Right lobe of liver (tissue), 6 donors: ENCODE measurements at places on chromosomes 16 and 17. TPM values are rescaled to one million over a fixed set of nuclear protein-coding genes. Genes with fewer than 3 reads are reported as not detected.

ODAD4 gene
- total RNA-seq: 0.13 TPM

MT1H gene
- total RNA-seq: 1,258 TPM

CDH3 gene
- total RNA-seq: not detected

TBC1D3 gene
- not detected for total RNA-seq

DNA sequence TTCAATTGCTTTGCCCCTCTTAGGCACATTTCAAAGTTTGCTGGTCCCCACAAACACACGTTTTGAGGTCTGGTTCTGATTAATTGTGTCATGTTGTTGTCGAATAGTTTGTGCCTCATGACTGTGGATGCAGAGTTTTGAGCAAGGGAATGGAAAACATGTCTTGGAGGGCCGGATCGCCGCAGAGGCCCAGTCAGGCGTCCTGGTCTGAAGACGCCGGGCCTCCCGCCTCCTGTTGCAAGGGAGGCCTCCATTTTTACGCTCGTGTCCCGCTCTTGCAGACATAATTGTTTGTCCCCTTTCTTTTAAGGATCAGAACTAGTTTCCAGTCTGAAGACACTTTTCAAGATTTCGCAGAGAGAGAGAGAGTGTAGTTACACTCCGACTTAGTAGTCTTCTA is 3.2 kb downstream of the NTN1 start:
- DNase-seq: no peak
- H3K27ac ChIP-seq: no peak overlapping the region
- no peak overlapping the region for H3K4me3 ChIP-seq
- H3K36me3 ChIP-seq: no peaks in the 10 kb centered on the region

- H3K36me3 ChIP-seq: no peaks in the 10 kb centered on the region
- DNase-seq: no peak
- H3K4me1 ChIP-seq: no peaks in the 10 kb centered on the region
- H3K4me3 ChIP-seq: no peak overlapping the region
- no peak overlapping the region for H3K27ac ChIP-seq
- H3K27me3 ChIP-seq: no peaks in the 10 kb centered on the region
These were observed 3.1 kb downstream of the SPNS3 start for GRCh38 chr17:4436846-4437245.

DNA sequence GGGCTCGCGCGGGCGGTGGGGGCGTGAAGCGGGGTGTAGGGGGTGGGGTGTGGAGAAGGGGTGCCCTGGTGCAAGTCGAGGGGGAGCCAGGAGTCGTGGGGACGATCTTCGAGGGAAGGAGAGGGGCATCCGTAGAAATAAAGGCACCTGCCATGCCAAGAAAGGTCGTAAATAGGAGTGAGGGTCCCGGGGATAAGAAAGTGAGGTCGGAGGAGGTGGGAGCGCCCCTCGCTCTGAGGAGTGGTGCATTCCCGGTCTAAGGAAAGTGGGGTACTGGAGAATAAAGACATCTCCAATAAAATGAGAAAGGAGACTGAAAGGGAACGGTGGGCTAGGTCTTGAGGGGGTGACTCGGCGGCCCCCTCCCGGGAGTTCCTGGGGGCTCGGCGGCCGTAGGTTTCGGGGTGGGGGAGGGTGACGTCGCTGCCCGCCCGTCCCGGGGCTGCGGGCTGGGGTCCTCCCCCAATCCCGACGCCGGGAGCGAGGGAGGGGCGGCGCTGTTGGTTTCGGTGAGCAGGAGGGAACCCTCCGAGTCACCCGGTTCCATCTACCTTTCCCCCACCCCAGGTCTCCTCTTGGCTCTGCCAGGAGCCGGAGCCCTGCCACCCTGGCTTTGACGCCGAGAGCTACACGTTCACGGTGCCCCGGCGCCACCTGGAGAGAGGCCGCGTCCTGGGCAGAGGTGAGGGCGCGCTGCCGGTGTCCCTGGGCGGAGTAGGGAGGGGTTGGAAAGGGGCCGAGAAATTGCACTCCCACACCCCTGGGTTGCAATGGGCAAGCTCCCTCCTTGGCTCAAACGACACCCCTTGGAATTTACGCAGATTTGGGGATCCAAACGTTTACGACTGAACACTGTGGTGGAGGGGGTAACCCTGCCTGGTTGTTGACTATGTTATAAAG is 888 bp downstream of the CDH1 start:
- no peaks in the 10 kb centered on the region for H3K36me3 ChIP-seq
- peak overlapping the region; percentile 64 for H3K4me3 ChIP-seq
- peaks cover 35% of the 10 kb centered on the region for H3K4me1 ChIP-seq
- no peaks in the 10 kb centered on the region for H3K27me3 ChIP-seq
- H3K27ac ChIP-seq: peak overlapping the region; percentile 98

DNA sequence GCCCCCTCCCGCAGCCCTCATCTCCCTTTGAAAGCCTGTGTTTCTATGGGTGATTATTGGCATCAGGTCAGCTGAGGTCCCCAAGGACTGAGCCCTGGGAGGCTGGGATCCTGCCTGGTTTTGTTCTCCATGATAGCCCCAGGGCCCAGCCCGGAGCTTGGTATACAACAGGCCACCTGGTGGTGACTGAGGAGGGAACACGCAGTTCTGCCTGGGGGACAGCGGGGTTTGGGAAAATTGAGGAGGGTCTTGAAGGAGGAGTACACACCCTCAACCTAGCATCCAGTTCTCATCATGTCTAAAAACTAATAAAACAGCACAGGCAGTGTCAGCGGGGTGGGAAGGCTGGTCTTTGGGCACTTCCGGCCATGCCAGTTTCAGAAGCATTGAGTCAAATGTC is 335.1 kb downstream of the CPPED1 start:
- no peak for DNase-seq
- H3K4me1 ChIP-seq: no peaks in the 10 kb centered on the region
- H3K27me3 ChIP-seq: no peaks in the 10 kb centered on the region
- no peak overlapping the region for H3K4me3 ChIP-seq
- no peak overlapping the region for H3K27ac ChIP-seq
- H3K36me3 ChIP-seq: no peaks in the 10 kb centered on the region

- H3K27me3 ChIP-seq: no peaks in the 10 kb centered on the region
- peaks cover 10% of the 10 kb centered on the region for H3K4me1 ChIP-seq
- no peaks in the 10 kb centered on the region for H3K36me3 ChIP-seq
- no peak overlapping the region for H3K4me3 ChIP-seq
- no peak overlapping the region for H3K27ac ChIP-seq
- DNase-seq: no peak
These were observed 2.4 kb downstream of the MYH10 start for GRCh38 chr17:8628172-8628571.

- H3K27ac ChIP-seq: no peak overlapping the region
- H3K27me3 ChIP-seq: no peaks in the 10 kb centered on the region
- H3K36me3 ChIP-seq: no peaks in the 10 kb centered on the region
- H3K4me1 ChIP-seq: no peaks in the 10 kb centered on the region
These were observed 27.9 kb downstream of the SLFN12 start for GRCh38 chr17:35404360-35404759.

DNA sequence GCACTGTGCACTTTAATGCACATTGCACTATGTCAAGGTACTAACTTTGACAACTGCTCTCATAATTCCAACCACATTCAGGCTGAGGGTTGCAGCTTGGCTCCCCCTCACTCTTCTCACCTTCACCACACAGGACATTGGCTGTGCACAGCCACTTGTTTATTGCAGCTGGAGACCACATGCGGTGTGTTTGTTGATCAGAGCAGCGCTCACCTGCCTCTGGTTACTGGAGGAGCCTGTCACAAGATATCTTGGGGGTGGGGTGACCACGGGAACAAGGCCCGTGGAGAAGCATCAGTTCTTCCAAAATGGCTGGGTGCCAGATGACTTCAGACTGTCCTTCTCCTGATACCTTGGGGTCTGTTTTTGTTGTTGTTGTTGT is 10.6 kb upstream of the CCL5 start:
- H3K27ac ChIP-seq: no peak overlapping the region
- DNase-seq: no peak
- no peaks in the 10 kb centered on the region for H3K27me3 ChIP-seq
- no peaks in the 10 kb centered on the region for H3K36me3 ChIP-seq

DNA sequence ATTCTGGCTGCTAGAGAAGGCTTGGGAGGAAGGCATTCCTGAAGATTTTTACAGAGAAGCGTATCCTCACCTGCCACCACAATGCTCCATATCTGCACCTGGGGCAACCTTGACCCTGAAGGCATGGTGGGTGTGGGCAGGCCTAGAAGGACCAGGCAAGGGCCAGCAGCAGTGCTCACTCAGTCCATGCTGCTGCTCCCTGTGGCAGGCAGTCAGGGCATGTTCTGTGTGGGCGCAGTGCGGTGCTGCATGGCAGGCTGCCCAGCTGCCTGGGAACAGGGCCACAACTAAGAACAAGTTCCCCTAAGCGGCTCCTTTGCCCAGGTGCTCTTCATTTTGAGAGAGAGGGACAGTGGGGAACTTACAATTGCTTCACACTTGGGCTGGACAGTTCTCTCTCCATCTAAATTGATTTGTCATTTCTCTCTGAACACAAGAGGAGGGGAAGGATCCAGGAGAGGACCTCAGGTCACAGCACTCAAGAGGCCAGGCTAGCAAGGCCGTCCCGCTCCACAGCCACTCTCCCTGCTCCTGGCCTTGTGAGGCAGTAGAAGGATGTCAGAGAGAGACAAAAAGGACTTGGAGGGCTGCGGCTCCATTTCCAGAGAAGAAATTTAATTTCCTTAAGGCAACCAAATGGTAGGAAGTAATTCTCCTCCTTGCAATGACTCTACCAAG is 158.8 kb downstream of the AATF start:
- no peaks in the 10 kb centered on the region for H3K27me3 ChIP-seq
- H3K36me3 ChIP-seq: no peaks in the 10 kb centered on the region
- no peaks in the 10 kb centered on the region for H3K4me1 ChIP-seq
- DNase-seq: peak; percentile 91

DNA sequence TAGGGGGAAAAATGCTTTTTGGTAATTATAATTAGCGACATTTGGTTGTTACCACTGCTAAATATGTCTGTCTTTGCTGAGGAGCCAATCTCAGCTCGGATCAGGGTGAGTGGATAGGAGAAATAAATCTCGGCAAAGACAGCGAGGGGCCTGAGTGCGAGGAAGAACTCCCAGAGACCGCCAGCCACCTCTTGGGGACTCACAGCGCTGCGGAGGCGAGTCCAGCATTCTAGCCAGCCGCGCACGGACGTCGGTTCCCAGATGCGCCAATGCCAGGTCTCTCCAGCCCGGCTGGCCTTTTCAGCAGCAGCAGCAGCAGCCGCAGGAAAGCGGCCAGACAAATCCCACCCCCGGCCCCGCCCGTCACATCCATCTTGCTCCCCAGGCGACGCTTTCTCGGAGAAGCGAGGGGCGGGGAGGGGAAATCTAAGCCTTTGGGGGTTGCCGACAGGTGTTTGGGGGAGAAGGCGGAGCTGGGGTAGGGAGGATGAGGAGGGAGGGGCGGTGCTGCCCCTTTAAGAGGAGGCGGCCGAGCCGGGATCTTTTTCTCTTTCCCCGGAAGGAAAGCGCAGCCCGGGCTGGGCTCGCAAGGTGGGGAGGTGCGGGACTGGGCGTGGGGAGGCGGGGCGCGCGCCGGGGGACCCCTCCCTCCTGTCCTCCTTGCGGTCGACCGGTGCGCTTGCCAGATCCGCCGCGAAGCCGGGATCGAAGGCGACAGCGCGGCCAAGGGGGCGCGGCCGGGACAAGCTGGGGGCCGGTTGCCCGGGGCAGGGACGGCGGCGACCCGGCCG is at the start of gene ITGA3:
Gene ITGA3 (plus strand): TSS at position 685 of the 791 bp plus-strand sequence. CDS start 330 bp downstream, outside the sequence.
- DNase-seq: no peak
- H3K27ac ChIP-seq: peak within 1 kb of the TSS; percentile 43
- H3K36me3 ChIP-seq: no peaks in the 10 kb centered on the region
- no peaks in the 10 kb centered on the region for H3K27me3 ChIP-seq
- H3K4me3 ChIP-seq: peak within 1 kb of the TSS; percentile 51
- H3K4me1 ChIP-seq: peaks cover 20% of the 10 kb centered on the region

GRCh38 chr16:83926726-83927397 is 26.2 kb upstream of the OSGIN1 start:
- H3K4me3 ChIP-seq: no peak overlapping the region
- H3K36me3 ChIP-seq: no peaks in the 10 kb centered on the region
- H3K27ac ChIP-seq: peak overlapping the region; percentile 25
- DNase-seq: peak; percentile 87

GRCh38 chr16:46583036-46583435 is 38.1 kb downstream of the SHCBP1 start:
- H3K27me3 ChIP-seq: no peaks in the 10 kb centered on the region
- no peak for DNase-seq
- no peak overlapping the region for H3K27ac ChIP-seq
- no peak overlapping the region for H3K4me3 ChIP-seq
- H3K36me3 ChIP-seq: no peaks in the 10 kb centered on the region

GRCh38 chr16:1443980-1444729 is at the start of gene CCDC154:
Gene CCDC154, minus strand, starts transcription at chr16:1444556. Its CDS starts 234 bp downstream, at chr16:1444322.
- no peak within 1 kb of the TSS for H3K4me3 ChIP-seq
- H3K4me1 ChIP-seq: no peaks in the 10 kb centered on the region
- H3K36me3 ChIP-seq: no peaks in the 10 kb centered on the region
- no peaks in the 10 kb centered on the region for H3K27me3 ChIP-seq

DNA sequence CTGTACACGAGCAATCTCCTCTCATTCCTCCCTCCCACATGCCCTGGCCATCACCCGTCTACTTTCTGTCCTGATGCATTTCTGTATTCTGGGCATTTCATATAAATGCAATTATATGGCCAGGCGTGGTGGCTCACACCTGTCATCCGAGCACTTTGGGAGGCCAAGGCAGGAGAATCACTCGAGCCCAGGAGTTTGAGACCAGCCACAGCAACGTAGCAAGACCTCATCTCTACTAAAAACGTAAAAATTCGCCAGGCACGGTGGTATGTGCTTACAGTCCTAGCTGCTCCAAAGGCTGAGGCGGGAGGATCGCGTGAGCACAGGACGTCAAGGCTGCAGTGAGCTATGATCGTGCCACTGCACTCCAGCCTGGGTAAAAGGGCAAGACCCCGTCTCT is 4.8 kb downstream of the MEAK7 start:
- H3K4me1 ChIP-seq: no peaks in the 10 kb centered on the region
- H3K36me3 ChIP-seq: no peaks in the 10 kb centered on the region
- H3K4me3 ChIP-seq: no peak overlapping the region
- no peaks in the 10 kb centered on the region for H3K27me3 ChIP-seq
- H3K27ac ChIP-seq: no peak overlapping the region

DNA sequence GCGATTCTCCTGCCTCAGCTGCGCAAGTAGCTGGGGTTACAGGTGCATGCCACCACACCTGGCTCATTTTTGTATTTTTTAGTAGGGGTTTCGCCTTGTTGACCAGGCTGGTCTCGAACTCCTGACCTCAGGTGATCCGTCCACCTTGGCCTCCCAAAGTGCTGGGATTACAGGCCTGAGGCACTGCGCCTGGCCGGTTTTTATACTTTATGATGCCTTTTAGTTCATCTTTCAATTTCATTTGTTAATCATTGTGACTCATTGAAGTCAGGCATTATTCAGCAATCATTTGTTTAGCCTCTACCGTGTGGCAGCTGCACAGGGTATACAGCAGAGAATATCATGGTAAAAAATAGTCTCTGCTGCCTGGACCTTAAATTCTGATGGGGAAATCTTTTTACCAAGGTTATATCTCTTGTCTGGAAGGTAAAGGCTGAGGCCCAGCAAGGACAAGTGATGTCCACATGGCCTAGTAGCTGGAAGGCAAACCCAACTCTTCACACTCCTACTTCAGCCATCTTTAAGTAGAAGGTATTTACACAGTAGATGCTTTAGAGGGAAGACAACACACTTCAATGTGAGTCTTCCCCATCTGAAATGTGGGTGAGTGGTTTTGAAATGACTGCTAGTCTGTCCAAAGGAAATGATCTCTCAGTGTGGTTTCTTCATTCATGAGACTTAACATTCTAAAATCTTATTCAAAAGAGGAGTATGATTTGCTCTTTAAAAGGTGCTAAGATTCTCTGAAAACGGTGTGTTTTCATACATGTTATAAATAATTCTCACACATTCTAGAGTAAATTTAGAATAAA is 2.4 kb downstream of the PRPSAP2 start:
- DNase-seq: no peak
- H3K27ac ChIP-seq: no peak overlapping the region
- H3K4me3 ChIP-seq: no peak overlapping the region
- no peaks in the 10 kb centered on the region for H3K4me1 ChIP-seq
- no peaks in the 10 kb centered on the region for H3K36me3 ChIP-seq
